Stimulated activated CD8-positive, alpha-beta memory T cell treated with anti-CD3 and anti-CD28 coated beads, Interleukin-2, amount 100 ng/mL, for 48 hours (primary cell): ENCODE measurements at places on chromosomes 2 and 18.

DNA sequence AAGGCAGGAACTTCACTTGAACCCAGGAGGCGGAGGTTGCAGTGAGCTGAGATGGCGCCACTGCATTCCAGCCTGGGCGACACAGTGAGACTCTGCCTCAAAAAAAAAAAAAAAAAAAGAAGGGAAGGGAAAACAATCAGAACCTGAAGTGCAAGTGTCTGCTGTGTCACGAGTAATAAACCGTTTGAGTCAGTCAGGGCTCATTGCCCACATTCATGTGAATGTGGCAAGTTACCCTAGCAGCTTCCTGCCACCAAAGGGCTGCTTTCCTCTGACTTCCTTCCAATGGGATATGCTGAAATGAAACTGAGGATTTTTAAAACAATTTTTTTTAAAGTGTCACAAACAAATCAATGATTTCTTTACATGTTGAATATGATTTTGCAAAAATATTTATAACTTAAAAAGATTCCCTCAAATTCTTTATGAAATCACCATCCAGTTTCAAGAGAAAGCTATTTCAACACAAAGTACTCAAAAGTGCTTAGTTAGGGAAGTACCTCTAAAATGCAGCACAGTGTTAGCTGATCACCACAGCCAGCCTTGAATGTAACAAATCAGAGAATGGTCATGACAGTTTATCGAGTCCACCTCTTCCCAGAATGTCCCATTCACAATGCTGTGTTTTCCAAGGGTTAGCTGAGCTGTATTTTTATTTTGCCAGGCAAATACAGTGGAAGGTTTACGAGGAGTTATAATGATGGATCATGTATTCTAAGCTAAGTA, 36.4 kb downstream of the WDSUB1 start:
- DNase-seq = no peak

- DNase-seq = no peak
These were observed 826 bp downstream of the KCNE4 start for GRCh38 chr2:223052548-223053483.

DNA sequence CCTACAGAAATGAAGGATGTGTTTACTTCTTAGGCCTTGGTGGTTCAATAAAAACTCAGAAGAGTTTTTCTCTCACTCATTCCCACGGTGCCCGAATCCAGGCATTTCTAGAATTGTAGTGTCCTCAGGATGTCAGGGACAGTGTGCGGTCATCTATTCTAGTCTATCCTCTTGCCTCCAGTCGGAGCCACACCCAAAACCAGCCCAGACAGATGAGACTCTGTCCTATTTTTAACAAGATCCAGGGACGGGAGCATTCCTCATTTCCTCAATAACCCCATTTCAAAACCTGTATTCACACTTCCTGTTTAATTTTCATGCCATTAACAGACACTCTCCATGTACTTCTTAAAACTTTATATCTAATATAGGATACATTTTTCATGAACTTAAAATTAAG, 11.6 kb upstream of the RBMS1 start:
- DNase-seq = no peak

GRCh38 chr2:193476171-193476800, 1281.6 kb upstream of the TMEFF2 start:
- DNase-seq = no peak

GRCh38 chr2:40204268-40204667, 247.6 kb downstream of the SLC8A1 start:
- no peak for DNase-seq
